Right ventricle myocardium inferior (tissue), 1 donor: ENCODE measurements at places on chromosomes 2 and 18. TPM values are rescaled to one million over a fixed set of nuclear protein-coding genes. Genes with fewer than 3 reads are reported as not detected.

Gene CXCR1
- 1.1 TPM for total RNA-seq

GRCh38 chr2:233021771-233022170 lies 8.7 kb upstream of the NGEF start:
- no peak for DNase-seq

GRCh38 chr2:220320326-220320725 lies 692.9 kb downstream of the SLC4A3 start:
- DNase-seq: no peak

GRCh38 chr2:110130757-110131156 lies 15.1 kb upstream of the MALL start:
- DNase-seq: no peak
